Left colon (tissue), 2 donors: ENCODE measurements at places on chromosomes 6 and 20. TPM values are rescaled to one million over a fixed set of nuclear protein-coding genes. Genes with fewer than 3 reads are reported as not detected.

GRCh38 chr20:5146871-5147592 is 20.2 kb downstream of the CDS2 start:
- no peak for DNase-seq

DNA sequence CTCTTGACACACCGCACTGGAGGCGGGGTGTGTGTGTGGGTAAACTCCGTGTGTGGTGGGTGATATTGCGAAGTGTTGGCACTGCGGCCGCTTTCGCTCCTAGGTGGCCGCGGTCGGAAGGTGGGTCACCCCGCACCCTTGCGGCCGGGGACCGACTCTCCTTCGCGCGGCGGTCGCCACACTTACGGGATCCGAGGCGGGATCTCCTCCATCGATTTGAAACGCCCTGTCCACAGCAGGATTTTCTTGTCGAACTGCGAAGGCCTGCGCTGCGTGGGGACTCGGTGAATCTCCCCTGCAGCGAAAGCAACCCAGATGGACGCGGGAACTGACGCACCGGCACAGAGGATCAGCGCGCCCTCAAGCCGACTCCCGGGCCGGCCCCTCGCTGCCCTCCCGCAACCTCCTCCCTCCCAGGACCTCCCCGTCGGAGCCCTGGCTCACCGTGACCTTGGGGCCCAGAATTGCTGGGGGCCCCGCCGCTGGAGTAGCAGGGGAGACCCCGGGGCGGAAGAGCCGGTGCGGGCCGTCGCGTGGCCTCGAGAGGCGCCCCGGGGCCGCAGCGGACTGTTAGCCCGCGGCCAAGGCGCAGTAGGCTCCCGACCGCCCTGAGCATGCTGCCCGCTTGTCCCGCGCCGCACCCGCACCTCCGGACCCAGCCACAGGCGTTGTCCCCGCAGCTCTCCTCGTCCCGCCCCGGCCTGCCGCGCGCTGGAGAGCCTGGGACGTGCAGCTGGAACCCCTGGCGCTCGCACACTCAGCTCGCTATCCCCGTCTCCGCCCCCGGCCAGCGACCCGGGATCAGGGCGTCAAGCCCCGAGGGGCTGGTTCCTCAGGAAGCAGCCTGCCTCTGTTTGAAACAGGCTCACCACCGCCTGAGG is at the start of gene FAM162B:
FAM162B (minus strand) TSS at position 759 of the 881 bp plus-strand sequence; CDS start at position 616, 143 bp downstream.
- DNase-seq, result no peak

DNA sequence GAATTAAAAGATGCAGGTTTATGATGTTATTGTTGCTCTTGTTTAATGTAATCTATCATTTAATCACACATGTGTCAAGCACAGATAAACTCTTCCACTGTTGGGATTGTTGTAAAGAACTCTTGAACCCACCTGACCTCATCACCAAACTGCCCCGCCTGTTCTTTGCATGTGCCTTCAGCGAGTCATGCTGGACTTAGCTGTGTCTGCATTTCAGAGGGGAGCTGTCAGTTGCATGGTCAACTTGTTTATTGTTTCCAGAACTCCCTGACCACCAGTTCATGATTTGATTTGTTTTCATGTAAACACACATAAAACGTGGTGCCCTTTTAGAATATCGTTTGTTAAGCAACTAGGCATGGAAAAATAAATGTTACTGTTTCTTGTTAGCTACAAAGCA is 93.6 kb downstream of the KHDC1L start:
- DNase-seq, result no peak

DNA sequence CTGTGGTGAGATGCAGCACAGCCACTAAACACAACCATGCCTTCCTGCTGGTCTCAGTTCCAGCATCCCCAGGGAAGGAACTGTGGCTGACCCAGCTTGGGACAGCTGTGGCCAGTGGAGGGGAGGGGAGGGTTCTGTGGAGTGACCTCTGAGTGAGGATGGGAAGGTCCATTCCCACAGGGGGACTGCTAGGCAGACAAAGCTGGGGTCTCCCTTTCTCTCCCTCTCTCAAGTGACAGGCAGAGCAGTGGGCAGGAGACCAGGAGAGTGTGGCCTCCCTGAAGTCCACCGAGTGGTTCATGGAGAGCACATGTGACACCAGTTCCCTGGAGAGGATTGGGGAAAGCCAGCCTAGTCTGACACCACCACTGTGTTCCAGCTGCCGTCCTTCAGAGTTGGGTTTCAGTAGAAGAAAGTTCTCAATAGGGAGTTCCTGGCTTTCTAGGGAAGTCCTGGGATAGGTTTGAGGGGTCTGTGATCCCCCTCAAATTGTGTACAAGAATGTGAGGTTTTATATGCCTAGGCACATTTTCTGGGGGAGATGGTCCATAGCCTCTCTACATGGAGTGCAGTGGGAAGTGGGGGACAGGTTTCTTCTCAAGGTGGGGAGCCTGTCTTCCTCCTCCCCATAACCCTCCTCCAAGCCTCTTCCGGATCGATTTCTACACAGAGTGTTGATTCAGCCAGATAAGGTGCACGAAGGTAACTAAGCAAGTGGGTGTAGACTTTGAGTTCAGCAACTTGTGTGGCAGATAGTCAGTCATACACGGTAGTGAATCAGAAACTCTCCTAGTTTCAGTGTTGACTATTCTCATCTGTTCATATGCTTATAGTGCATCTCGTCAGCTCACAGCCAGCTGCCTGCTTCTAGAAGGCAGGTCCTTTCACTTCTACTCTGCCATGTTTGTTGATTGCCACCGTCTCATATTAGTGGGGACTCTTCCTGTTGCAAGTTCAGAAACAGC is 18.9 kb downstream of the MANBAL start:
- no peak for DNase-seq

DNA sequence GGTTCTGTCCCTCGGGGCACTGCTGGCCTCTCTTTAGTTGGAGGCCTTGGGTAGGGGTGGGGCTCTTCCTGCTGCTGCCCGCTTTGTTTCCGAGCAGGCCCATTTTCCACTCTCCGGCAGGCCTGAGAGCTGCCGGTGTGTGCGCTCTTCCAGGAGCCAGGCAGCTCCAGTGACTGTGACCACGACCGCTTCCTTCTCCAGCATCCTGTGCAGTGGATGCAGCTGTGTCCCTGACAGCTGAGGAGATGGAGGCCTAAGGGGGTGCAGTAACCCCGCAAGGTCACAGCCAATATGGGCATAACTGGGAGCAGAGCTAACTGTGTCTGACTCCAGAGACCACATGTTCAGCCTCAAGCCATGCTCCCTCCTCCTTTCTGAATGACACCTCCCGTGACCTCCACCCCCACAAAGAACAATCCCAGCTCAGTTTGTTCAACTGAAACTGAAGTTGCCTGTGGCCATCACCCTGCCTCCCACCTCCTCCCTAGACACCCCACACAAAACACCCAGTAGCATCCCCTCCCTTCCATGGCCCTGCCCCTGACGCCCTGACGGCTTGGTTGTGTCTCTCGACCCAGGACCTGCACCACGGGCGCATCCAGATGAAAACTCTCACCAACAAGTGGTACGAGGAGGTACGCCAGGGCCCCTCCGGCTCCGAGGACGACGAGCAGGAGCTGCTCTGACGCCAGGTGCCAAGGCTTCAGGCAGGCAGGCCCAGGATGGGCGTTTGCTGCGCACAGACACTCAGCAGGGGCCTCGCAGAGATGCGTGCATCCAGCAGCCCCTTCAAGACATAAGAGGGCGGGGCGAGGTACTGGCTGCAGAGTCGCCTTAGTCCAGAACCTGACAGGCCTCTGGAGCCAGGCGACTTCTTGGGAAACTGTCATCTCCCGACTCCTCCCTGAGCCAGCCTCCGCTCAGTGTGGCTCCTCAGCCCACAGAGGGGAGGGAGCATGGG is 27.8 kb downstream of the SPATA2 start:
- no peak for DNase-seq

DNA sequence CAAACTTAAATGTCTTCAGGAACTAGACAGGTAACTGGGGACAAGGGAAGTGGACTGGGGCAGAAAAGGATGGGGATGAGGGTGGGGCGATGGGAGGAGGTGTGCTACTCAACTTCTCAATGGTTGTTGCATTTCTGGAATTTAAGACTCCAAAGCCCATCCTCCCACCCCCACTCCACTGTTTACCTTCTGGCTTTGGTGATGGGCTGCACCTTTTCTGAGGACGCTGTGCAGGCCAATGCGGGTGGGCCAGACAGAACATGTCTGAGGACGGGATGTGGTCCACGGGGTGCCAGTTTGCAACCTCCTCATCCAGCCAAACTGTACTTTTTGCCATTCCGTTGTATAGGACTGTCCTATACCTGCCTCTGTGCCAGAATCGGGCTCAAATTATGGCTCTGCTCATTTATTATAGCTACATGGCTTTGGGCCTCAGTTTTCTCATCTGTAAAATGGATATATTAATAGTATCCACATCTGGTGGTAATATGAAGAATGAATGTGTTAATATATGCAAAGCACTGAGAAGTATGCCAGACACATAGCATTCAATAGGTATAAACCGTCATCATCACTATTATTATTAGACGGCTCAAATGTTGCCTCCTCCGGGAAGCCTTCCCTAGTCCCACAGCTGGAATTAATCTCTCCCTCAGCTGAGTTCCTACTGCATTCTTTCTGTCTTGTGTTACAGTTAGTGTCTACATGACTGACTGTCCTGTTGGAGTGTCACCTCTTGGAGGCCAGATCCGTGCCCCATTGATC is 31.0 kb upstream of the VEGFA start:
- no peak for DNase-seq

GRCh38 chr6:168528474-168529095 is 87.6 kb downstream of the SMOC2 start:
- DNase-seq, result no peak

Gene HUS1B
- total RNA-seq, result 0.34 TPM
